ENCODE measurements at places on chromosomes 4 and X. TPM values are rescaled to one million over a fixed set of nuclear protein-coding genes. Genes with fewer than 3 reads are reported as not detected.

Gene TMPRSS11D
- total RNA-seq = not detected

GRCh38 chrX:94178145-94178788, 504.3 kb downstream of the FAM133A start:
- H3K36me3 ChIP-seq = no peaks in the 10 kb centered on the region
- no peaks in the 10 kb centered on the region for H3K4me1 ChIP-seq
- H3K4me3 ChIP-seq = no peak overlapping the region
- no peak overlapping the region for H3K27ac ChIP-seq
- DNase-seq = no peak

GRCh38 chr4:142600952-142601351, 245.1 kb downstream of the INPP4B start:
- H3K27me3 ChIP-seq = no peaks in the 10 kb centered on the region
- no peak overlapping the region for H3K4me3 ChIP-seq
- DNase-seq = no peak
- no peak overlapping the region for H3K27ac ChIP-seq
- peaks cover 6% of the 10 kb centered on the region for H3K36me3 ChIP-seq

Gene DDX60
- total RNA-seq = 16.6 TPM

DNA sequence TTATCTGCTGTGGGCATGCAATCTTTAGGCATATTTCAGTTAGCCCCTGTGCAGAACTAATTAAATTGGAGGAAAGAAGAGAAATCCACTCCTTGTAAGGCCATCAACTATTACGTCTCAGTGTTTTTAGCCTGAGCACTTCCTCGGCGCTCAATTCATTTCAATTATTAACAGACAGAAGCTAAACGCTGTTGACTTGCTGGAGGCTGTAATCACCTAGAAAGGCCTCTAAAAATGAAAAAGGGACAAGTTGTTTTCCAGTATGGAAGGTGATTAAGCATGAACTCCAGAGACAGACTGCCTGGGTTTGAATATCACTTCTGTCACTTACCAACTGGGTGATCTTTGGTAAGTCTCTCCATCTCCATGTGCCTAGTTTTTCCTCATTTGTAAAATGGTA, 59.6 kb downstream of the LEF1 start:
- H3K27me3 ChIP-seq = peaks cover 11% of the 10 kb centered on the region
- no peak overlapping the region for H3K4me3 ChIP-seq
- H3K4me1 ChIP-seq = peaks cover 8% of the 10 kb centered on the region

DNA sequence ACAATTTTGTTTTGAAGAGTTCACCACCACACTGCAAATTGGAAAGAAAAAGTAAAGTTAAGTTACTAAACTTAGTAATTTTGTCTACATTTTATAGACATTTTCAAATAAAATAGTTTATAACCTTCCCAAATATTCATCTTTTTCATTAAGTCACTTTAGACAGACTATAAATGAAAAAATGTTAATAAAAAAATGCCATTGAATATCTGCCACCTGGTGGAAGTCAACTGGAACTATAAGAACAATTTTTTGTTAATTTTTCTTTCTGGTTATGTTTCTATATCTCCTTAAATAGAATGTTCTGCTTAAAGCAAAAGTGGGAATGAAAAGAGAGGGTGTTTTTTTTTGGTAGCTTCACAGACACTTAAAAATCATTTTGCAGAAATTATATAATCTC, 534.4 kb upstream of the PCDH10 start:
- DNase-seq = no peak
- no peak overlapping the region for H3K4me3 ChIP-seq
- no peaks in the 10 kb centered on the region for H3K4me1 ChIP-seq
- H3K36me3 ChIP-seq = no peaks in the 10 kb centered on the region

- no peak for DNase-seq
- H3K4me1 ChIP-seq = no peaks in the 10 kb centered on the region
- H3K36me3 ChIP-seq = no peaks in the 10 kb centered on the region
- no peak overlapping the region for H3K4me3 ChIP-seq
Measured at GRCh38 chrX:38860106-38861013, 59.1 kb downstream of the MID1IP1 start.

Gene SMIM10L2A
- total RNA-seq = 0.21 TPM

Gene PNMA6F
- total RNA-seq = not detected

- H3K27me3 ChIP-seq = no peaks in the 10 kb centered on the region
- DNase-seq = no peak
- H3K4me3 ChIP-seq = peak overlapping the region; percentile 3
- peaks cover 12% of the 10 kb centered on the region for H3K36me3 ChIP-seq
- peaks cover 23% of the 10 kb centered on the region for H3K4me1 ChIP-seq
Measured at GRCh38 chrX:118666521-118666920, 60.9 kb upstream of the IL13RA1 start.

- DNase-seq = no peak
- H3K27ac ChIP-seq = no peak overlapping the region
- H3K4me1 ChIP-seq = no peaks in the 10 kb centered on the region
- no peaks in the 10 kb centered on the region for H3K36me3 ChIP-seq
Measured at GRCh38 chrX:44817029-44817428, 26.8 kb upstream of the DUSP21 start.

DNA sequence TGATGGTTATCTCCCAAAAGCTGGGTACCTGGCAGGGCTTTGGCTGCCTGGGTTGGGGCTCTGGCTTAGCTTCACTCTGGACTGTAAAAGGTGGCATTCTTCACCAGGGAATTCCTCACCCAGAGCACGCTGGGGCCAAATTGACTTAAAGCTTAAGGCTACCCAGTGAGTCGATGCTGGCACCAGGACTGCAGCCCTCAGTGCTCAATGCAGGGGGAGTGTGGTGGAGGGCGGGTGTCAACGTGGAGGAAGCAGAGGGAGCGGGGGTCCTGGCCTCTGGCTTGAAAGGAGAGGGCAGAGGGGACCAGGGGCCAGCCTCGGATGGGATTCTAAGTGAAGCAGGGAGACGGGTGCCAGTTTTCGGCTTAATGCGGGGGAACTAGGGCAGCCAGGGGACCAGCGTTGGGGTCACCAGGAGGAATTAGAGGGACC, 446 bp upstream of the FAM50A start:
- peak overlapping the region; percentile 89 for H3K27ac ChIP-seq
- H3K4me3 ChIP-seq = peak overlapping the region; percentile 73
- H3K4me1 ChIP-seq = peaks cover 8% of the 10 kb centered on the region
- no peak for DNase-seq

GRCh38 chr4:74309223-74309622, 953 bp downstream of the EPGN start:
- H3K36me3 ChIP-seq = no peaks in the 10 kb centered on the region
- peaks cover 2% of the 10 kb centered on the region for H3K4me1 ChIP-seq
- H3K4me3 ChIP-seq = no peak overlapping the region
- H3K27ac ChIP-seq = no peak overlapping the region
- H3K27me3 ChIP-seq = no peaks in the 10 kb centered on the region
- DNase-seq = no peak

DNA sequence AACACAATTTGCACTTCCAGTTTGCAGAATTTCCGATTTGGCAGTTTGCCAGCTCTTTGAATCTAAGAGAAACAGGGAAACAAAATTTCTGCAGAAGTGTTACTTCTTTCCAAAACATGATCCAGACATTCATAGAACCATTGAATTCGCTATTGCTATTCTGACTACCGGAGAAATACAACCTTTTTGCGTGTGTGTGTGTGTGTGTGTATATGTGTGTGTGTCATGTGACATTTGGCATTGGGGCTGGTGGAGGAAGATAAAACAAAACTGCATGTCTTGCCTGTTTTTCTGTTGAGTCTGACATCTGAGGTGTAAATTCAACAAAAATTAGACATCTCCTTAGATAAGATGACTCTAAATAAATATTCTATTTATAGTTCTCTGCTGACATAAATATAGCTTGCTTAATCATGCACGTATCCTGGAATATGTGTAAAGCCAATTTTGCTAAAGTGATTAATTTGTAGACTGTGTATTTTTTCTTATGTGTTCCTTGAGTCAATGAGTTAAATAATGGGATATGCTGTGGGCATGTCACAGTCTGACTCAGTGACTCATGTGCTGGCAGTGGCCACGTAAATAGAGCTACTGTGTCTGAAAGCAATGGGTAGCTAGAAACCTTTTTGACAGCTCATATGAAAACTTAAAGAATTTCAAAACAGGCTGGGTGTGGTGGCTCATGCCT, 98.9 kb downstream of the HPGD start:
- no peak for DNase-seq
- H3K27me3 ChIP-seq = peaks cover 16% of the 10 kb centered on the region
- H3K27ac ChIP-seq = no peak overlapping the region
- peaks cover 17% of the 10 kb centered on the region for H3K4me1 ChIP-seq

GRCh38 chrX:127057891-127058619, 238.5 kb downstream of the PRR32 start:
- no peaks in the 10 kb centered on the region for H3K4me1 ChIP-seq
- H3K36me3 ChIP-seq = no peaks in the 10 kb centered on the region
- H3K27ac ChIP-seq = no peak overlapping the region
- DNase-seq = no peak
- no peaks in the 10 kb centered on the region for H3K27me3 ChIP-seq

Gene JAKMIP1
- total RNA-seq = not detected

Gene MOSPD2
- 19.1 TPM for total RNA-seq

Gene L1CAM
- 16.6 TPM for total RNA-seq

DNA sequence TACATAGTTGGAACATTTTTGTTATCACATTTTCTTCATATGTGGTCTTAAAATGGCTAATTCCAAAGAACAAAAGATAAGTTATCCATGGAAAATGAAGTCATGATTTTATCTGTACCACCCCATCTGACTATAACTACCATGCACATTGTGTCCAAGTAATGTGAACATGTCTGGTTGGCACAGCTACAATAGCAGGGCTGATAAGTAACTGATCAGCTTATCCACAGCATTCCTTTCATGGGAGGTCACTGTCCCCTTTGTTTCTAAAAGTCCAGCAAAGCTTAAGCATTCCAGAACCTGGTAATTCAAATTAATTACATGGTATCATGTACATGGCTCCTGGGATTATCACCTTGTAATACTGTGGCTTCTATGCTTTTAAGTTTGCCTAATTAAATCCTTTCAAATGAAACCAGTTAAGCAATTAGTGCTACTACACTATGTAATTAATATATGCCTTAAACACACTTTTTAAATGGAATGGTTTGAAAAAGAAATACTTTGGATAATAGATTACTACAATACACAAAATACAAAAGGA, 21.1 kb upstream of the SORBS2 start:
- DNase-seq = no peak
- H3K36me3 ChIP-seq = no peaks in the 10 kb centered on the region
- H3K4me3 ChIP-seq = no peak overlapping the region
- H3K4me1 ChIP-seq = peaks cover 1% of the 10 kb centered on the region

DNA sequence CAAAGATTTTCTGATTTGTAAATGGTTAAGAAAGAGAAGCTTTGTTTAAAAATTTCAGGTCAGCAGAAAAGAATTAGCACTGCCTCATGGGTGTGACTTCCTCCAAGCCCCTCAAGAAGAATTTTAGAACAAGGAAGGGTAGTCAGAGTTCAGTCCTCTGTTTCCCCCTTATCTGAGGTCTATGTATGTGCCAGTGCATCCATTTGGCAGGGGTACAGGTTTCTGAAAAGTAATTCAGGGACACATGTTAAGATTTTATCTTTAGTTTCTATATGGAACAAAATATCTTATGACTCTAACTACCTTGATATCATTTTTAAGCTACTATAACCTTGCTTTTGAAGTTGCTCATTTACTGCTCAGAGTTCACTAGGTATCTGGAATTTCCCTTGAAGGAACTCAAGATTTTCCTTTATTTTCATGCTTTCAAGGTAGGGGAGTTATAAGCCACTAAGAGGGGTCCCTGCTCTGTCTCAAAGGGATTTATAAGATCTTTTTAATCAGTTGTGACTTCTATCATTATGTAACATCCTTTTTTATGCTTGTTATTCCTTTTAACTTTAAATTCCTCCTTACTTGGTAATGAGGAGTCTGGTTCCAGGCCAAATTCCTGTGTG, 24.4 kb upstream of the PLK4 start:
- no peak overlapping the region for H3K27ac ChIP-seq
- H3K36me3 ChIP-seq = peaks cover 13% of the 10 kb centered on the region
- DNase-seq = no peak

Gene FMR1NB
- not detected for total RNA-seq

- no peak for DNase-seq
- H3K27me3 ChIP-seq = no peaks in the 10 kb centered on the region
- no peaks in the 10 kb centered on the region for H3K4me1 ChIP-seq
Measured at GRCh38 chr4:25847329-25847728, 15.5 kb downstream of the SEL1L3 start.

DNA sequence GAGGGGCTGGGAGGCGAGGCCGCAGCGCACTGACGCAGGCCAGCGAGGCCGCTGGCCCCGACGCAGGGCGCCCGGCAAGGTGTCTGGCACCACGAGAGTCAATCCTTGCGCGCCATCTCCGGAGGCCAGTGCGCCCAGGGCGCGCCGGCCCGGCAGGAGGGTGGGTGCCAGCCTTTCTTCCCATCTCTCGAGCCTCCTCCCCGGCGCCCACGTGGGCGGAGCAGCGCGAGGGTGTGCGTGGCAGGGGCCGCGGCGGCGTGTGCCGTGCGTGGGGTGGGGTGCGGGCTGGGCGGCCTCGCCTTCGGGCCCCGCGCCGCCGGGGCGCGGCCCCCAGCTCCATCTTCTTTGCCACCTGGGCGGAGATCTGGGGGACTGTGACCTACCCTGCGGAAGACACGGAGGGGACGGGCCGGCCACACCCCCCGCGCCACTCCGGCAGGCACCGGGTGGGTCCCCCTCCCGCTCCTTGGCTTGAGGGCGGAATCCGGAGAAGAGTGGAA, 877 bp downstream of the JAKMIP1 start:
- no peak overlapping the region for H3K27ac ChIP-seq
- peaks cover 2% of the 10 kb centered on the region for H3K36me3 ChIP-seq
- H3K4me3 ChIP-seq = no peak overlapping the region
- DNase-seq = peak; percentile 65
- peaks cover 5% of the 10 kb centered on the region for H3K4me1 ChIP-seq
- peaks cover 54% of the 10 kb centered on the region for H3K27me3 ChIP-seq

Gene C4orf50
- total RNA-seq = not detected

GRCh38 chr4:95422436-95422835, 126.3 kb downstream of the UNC5C start:
- peaks cover 10% of the 10 kb centered on the region for H3K4me1 ChIP-seq
- H3K36me3 ChIP-seq = no peaks in the 10 kb centered on the region
- DNase-seq = no peak
- no peak overlapping the region for H3K4me3 ChIP-seq

DNA sequence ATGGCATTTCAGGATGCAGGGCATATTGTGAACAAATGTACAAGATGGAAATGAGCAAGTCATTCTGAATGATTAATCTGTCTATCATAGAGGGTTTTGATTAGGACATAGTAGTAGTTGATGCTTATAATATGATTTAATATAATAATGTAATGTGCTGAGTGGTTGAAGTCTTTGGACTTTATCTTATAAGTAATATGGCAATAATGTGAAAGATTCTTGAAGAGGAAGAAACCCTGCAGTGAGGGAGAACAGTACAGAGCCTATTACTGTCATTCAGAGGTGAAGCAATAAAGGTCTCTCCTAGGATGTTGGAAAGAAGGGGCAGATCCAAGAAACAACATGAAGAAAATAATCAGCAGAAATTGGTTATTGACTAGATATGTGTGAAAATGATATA, 16.6 kb downstream of the NFKB1 start:
- peaks cover 22% of the 10 kb centered on the region for H3K4me1 ChIP-seq
- no peak for DNase-seq
- peaks cover 19% of the 10 kb centered on the region for H3K36me3 ChIP-seq

Gene NOX1
- not detected for total RNA-seq

Gene PROM1
- not detected for total RNA-seq

All from osteocyte (in vitro differentiated cells).